ENCODE measurements at places on chromosomes 7 and 10.

DNA sequence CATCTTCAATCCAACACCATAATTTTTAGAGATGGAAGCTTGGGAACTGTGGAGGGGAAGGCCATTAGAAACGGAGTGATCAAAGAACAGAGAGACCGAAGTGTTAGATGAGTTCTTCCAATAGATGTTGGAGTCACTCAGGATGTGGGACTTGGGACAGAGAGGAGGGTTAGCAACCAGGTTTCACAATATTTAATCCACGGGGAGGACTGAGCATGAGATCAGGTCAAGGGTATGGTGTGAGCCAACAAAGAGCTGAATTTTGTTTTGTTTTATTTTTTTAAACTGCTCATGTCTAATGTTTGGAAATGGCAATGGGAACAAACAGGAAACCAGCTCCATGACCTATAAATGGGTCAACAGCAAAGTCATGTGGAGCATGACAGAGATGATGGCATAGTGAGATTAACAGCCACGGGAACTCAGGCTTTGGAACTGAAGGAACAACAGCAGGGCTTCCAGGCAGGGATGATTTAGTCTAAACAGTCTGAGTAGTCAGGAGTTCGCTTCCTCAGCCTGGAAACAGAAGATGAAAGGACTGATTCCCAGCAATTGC is 38.9 kb upstream of the AMPH start:
- DNase-seq: no peak

DNA sequence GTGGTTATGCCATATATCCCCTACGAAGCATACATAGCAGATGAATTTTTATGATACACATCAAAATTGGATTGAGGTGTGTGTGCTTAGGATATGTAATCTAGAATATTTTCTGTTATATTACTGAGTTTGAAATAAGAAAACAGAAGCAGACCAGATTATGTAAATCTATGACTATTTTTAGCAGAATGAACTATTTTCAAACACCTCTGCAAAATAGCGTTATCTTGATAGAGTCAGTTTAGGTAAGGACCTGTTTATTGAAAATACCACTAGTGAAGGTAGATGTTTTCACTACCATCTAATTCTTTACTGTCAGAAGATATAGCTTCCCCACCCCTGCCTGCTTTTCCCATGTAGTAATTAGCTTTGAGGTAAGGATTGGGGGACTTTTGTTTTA is 9.1 kb downstream of the LANCL2 start:
- no peak for DNase-seq

- DNase-seq: no peak
Observed at GRCh38 chr7:14822481-14822854, 80.1 kb downstream of the DGKB start.

- DNase-seq: no peak
Observed at GRCh38 chr10:29761916-29762315, 127.1 kb upstream of the SVIL start.

DNA sequence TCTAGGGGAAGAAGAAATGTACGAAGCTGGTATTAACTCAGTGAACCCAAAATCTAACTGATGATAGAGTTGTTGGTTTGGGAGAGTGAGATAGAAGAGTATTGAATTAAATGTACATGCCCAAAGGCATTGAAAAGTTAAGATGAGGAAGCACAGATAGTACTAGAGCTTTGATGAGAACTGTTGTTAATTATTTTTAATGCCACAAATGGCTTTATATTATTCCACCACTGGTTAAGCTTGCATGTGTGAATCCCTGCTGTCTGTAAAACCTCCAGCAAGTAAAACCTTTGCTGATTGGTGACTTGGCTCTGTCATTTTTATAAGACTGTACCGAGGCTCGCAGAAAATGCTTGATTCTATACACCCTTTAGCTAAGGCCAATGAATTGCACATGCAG is 382.7 kb upstream of the LRGUK start:
- no peak for DNase-seq

Data from activated CD8-positive, alpha-beta memory T cell treated with anti-CD3 and anti-CD28 coated beads for 1 hour (primary cell).